Renal cortex interstitium (tissue), 15 donors: ENCODE measurements at places on chromosomes 16 and 17.

DNA sequence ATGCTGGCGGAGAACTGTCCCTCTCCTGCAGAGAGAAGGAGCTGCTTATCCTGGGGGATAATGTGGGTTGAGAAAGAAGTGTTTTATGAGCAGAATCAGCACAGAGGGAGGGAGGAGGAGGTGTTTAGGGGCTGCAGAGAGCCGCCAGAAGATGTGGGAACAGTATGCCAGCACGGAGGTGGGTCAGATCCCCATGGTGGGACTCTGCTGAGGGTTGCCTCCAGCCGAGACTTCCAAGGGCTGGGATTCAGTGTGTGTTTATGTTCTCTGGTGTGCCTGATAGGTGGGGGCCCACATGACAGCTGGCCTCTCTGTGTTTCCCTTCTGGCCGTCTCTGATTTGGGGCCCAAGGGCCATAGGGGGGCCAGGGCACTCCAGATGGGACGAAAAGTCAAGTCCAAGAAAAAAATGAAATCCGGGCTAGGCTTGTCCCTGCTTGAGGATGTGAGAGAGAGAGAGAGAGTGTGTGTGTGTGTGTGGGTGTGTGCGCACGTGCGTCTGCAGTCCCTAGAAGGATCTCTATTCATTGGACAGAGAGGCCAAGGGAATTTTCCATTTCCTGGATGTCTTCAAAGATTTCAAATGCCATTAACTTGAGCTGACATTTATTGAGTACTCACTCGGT, 21.6 kb downstream of the PRKCB start:
- DNase-seq: no peak

- no peak for DNase-seq
These were observed 3.6 kb upstream of the CBX4 start for GRCh38 chr17:79842656-79843473.

DNA sequence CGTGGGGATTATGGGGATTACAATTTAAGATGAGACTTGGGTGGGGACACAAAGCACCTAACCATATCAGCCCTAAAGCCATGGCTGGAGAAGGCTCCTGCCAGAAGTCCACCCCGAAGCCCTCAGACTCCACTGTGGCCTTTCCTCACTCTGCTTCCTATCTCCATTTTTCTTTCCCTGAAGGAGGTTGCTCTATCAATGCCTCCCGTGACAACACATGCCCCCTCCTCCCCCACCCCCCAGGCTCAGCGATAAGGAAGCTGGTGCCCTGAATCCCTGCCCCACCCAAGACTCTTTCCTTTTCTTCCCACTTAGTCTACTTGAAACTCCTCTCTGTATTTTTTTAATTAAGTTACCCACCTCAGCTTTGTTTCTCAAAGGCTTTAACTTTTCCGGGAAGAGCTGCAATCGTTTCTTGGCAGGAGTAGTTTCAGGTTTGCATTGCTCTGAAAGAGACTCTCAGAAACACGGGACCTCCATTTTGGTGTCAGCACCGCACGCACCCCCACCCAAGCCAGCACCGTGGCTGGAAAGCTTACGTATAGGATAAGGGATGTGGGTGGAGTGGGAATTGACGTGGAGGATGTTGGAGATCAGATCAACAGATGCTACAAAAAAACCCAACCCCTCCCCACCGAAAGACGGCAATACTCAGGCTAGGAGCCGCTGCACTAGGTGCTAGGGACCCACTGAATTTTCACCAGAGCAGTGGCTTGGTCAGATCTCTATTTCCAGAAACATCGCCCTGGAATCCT, 15.2 kb upstream of the CA4 start:
- DNase-seq: no peak

- no peak for DNase-seq
These were observed 29.0 kb downstream of the SRL start for GRCh38 chr16:4212934-4213296.
